ENCODE measurements at places on chromosomes 6 and 20.

- DNase-seq, result peak; percentile 75
These were observed 530 bp downstream of the TDP2 start for GRCh38 chr6:24666097-24666640.

DNA sequence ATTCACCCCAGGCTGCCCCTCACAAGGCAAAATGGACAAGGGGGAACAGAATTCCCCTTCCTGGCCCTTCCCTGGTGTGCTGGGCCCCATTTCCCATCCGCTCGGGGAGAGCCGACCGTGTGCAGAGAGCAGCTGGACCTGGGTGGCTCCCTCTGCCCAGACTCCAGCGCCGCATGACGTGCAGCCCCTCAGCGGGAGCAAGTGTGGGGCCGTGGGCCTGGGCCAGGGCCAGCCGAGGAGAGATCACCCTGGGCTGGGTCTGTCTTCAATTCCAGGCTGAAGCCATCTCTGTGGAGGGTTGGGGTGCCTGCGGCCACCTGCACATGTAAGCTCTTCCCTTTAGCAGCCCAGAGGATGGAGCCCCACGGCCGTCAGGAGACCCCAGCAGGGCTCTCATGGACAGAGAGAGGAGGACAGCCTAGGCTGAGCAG lies 241.8 kb downstream of the TTLL2 start:
- DNase-seq, result no peak

DNA sequence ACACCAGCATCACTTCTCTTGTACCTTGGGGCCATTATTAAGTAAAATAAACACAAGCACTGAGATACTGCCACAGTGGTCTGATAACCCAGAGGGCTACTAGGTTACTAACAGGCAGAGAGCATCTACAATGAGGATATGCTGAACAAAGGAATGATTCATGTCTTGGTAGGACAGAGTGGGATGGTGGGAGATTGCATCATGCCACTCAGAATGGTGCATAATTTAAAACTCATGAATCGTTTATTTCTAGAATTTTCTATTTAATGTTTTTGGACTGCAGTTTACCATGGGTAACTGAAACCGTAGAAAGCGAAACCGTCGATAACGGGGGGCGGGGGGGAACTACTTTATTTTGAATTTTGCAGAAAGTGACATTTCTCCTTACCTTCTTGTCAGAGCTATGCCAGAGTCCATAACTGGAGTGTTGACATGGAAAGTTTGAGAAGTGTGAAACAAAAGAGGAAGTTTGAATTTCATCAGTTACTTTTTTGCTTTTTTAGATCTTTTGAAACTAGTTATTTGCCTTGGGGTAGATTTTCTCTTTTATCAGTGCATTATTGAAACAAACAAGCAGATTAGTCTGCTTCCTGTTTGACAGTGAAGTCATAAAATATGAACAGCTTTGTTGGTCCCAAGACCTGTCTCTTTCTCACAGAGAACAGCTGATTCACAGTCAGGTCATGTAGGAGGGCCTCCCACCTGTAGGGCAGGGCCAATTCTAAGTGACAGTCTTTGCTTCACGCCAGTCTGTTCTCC lies 124.9 kb downstream of the KLHL32 start:
- DNase-seq, result no peak

GRCh38 chr20:37424062-37424851 lies 78.3 kb downstream of the SRC start:
- no peak for DNase-seq

DNA sequence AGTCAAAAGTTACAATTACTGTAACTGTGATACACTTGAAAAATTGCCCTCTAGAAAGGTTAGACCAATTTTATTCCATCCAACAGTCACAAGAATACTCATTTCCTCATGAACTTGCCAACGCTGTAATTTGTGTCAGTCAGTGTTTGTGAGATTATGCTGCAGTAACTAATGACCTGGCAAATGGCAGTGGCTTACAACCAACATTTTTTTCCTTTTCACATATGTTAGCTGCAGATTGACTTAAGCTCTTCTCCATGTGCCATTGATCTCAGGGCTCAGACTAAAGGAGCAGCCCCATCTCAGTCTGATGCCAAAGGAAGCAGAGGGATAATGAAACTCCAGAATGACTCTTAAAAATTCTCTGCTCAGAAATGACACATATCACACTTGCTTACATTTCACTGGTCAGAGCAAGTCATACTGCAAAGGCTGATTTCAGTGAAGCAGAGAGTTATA lies 92.3 kb upstream of the ELOVL5 start:
- DNase-seq, result no peak

DNA sequence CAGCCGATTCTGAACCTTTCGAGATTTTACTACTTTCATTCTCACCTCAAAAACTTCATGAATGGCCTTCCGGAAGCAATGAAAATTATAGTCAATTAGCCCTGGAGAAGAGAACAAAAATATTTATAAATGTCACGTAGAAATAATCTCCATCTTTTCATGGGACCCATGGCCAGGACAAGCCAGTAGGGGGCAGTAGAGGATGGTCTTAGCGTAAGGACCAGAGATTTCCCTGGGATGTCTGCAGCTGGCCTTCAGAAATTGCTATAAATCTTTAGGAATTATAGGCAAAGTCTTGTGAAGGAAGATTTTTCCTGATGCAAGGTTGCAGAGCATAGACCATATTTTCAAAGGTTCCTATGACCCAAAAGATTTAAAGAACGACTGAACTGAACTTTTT lies 15.6 kb upstream of the UBE2J1 start:
- no peak for DNase-seq

DNA sequence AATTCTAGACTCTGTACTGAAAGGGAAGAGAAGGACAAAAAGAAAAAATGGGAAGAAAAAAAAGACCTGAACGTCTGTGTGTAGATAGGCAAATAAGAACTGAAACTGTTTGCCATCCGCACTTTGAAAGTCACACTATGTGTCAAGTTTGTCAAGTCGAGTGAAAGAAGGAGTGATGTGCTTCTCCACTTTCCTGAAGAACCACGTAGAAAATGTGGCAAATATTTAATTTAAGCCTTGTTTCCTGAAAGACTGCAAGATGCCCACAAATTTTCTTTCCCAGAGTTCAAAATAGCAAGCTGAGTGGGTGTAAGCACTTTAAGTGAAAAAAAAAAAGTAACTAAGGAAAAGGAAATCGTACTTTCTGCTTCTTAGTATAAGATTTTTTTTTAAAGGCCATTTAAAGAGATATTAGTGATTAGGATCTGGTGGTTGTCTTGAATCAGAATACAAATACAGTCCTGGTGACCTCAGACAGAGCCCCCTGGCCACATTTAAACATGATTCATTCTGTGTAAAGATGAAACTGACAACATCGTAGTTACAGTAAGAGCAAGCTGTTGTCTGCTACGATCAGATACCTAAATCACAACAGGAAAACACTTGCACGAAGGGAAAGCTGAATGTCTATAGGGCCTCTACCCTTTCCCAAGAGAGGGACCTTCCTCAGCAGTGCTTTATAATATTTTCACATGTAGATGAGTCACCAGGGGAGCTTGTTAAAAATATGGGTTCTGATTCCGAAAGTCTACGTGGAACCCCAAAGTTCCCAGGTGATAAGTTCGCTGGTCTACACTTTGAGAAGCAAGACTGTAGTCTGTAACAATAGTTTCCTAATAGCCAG lies 102.3 kb downstream of the HIVEP2 start:
- DNase-seq, result no peak
